ENCODE measurements at places on chromosomes 16 and 17.

DNA sequence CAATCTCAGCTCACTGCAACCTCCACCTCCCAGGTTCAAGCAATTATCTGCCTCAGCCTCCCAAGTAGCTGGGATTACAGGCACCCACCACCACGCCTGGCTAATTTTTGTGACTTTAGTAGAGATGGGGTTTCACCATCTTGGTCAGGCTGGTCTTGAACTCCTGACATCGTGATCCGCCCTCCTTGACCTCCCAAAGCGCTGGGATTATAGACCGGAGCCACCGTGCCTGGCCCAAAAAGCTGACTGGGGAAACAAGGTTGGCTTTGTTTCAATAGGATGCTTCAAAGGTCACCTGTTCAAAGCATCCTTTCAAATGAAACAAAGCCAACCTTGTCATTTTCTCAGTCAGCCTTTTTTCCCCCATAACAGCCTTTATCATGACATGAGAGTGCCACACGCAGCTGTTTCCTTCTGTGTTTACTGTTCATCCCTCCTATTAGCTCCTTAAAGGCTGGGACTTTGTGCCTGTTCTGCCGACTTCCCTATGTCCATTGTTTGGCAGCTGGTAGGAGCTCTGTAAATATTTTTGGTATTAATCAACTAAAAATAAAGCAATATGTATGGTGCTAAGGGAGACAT, 51.1 kb downstream of the ADAMTS18 start:
- no peak for DNase-seq

GRCh38 chr17:82765371-82765770, 13.5 kb downstream of the TBCD start:
- DNase-seq = no peak

GRCh38 chr16:414395-415169, 10.9 kb upstream of the RAB11FIP3 start:
- no peak for DNase-seq

- DNase-seq = no peak
Measured at GRCh38 chr16:57310801-57311200, 26.3 kb upstream of the PLLP start.

DNA sequence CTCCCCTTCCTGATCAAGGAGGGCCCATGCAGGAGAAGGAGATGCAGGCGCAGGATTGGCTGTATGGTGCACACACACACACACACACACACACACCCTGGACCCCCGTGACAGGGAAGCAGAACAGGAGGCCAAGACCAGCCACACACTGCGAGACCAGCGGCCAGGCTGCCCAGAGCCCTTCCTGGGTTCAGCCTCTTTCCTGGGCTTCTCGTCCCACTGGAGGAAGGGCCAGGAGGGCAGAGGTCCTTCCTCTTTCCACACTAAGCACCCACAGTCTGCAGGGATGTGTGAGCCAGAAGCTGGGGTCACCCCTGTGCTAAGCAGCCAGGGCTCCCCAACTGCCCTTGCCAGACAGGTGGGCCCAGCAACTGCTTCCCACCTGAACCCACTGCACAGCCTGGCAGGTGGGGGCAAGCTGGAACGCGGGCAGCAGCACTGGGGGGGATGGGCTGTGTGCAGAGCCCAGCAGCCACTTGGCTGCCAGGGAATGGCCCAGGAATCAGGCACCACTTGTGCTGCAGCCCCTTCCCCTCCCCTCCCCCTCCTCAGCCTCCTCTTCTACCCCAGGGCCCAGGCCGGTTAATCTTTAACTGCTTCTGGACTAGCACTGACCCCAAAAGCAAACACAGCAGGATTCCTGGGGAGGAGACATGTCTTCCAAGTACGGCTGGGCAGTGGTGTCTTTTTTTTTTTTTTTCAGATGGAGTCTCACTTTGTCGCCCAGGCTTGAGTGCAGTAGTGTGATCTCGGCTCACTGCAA, 44.6 kb upstream of the SLC38A10 start:
- DNase-seq = no peak

DNA sequence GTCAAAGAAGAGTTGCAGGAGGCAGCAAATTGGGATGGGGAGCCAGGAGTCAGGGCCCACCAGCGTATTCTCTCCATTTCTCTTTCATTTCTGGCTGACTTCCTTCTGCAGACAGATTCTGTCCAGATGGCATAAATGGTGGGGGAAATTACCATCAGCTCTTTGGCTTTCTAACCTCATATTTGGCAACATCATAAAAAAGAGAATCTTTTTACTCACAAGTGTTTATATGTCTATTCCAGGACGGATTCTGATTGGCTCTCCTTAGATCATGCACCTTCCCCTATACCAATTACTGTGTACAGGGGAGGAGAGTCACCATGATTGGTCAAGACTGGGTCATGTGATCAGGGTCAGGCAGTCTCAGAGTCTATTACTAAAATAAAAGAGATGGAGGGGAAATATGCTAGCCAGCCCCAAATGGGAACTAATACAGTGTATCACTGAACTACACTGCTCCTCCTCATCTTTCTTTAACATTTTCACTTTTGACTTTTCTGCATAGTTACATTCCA, 537.1 kb upstream of the EEF2KMT start:
- DNase-seq = no peak

DNA sequence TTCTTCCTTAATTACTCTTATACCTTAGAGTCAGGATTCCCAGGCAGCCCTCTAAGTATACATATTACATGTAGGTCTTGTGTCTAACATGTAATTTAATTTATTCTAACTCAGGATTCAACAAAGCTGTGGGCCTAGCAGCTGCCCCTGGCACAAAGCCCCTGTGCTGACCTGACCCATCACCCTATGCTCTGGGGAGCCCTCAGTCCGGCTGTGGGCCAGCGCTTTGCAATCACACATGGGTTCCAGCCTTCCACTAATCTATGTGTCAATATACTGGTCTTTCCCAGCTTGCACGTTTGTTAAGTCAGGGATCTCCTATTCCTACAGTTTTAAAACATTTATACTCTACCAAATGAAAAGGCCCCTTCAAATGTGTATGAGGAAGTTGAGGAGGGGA, 62.7 kb upstream of the SREBF1 start:
- DNase-seq = no peak

DNA sequence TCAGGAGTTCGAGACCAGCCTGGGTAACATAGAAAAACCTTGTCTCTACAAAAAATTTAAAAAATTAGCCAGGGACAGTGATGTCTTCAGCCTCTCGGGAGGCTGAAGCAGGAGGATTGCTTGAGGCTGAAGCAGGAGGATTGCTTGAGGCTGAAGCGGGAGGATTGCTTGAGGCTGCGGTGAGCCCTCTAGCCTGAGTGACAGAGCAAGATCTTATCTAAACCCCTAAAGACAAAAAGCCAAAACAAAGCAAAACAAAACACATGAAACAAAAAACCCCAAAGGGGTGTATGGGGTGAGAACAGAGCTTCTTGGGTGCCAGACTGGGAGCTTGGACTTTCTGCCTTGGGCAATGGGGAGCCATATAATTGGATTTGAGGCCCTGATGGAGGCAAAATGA, 2.6 kb downstream of the SPNS3 start:
- DNase-seq = no peak

GRCh38 chr17:77734371-77735080, 224.0 kb upstream of the TNRC6C start:
- peak; percentile 82 for DNase-seq

GRCh38 chr16:85437166-85438052, 175.7 kb upstream of the GSE1 start:
- DNase-seq = peak; percentile 58

- no peak for DNase-seq
Measured at GRCh38 chr17:38512473-38513058, 84.3 kb downstream of the ARHGAP23 start.

DNA sequence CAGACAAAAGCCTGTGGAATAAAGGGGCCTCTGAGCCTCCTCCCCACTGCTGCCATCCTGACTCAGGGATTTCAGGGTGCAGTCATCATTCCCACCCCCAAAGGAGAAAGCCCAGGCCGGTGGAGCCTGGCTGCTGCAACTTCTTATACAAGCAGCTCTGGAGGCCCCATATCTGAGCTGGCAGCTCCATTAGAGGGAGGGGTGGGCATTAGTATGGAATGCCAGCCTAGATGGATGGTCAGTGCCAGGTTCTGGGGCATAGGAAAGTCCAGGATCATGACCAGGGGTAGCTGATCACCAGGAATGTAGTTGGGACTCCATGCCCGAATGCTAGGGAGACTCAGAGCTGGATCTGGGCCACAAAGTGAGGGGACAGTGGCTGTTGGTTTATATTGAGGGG, 581.0 kb downstream of the KCNJ18 start:
- no peak for DNase-seq

DNA sequence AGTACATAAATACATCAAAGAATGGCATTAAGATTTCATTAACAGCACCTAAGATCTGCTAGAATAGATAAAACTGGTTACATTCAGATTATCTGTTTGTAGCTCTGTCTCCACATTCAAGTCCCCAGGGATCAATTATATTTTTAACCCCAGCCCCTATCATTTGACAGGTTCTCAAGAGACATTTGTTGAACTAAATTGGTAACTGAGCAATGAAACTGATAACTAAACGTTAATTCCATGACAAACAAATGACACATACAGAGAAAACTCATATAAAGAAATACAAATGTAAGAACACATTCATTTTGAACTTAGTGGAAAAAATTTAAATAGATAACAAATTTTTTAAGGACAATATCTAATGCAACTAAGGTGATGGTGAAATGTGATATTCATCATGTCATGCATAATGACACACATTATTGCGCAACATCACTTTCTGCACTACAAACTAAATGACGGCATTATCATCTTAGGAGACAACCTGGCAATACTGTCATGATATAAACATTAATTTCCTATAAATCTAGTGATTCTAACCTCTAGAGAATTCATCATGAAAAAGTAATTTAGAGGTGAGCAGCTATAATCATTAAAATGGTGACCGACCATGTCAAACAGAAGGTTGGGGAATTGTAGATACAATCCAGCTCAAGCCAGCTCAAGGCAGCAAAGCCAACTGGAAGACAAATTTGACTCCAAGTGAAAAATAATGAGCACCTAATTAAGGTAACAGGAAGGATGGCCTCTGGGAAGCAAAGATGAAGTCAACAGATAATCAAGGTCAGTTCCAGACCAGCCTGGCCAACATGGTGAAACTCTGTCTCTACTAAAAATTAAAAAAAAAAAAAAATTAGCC, 9.5 kb downstream of the ARHGAP17 start:
- no peak for DNase-seq

GRCh38 chr16:73697336-73697735, 599.3 kb upstream of the PSMD7 start:
- no peak for DNase-seq

GRCh38 chr16:62277942-62278341, 241.7 kb upstream of the CDH8 start:
- no peak for DNase-seq

DNA sequence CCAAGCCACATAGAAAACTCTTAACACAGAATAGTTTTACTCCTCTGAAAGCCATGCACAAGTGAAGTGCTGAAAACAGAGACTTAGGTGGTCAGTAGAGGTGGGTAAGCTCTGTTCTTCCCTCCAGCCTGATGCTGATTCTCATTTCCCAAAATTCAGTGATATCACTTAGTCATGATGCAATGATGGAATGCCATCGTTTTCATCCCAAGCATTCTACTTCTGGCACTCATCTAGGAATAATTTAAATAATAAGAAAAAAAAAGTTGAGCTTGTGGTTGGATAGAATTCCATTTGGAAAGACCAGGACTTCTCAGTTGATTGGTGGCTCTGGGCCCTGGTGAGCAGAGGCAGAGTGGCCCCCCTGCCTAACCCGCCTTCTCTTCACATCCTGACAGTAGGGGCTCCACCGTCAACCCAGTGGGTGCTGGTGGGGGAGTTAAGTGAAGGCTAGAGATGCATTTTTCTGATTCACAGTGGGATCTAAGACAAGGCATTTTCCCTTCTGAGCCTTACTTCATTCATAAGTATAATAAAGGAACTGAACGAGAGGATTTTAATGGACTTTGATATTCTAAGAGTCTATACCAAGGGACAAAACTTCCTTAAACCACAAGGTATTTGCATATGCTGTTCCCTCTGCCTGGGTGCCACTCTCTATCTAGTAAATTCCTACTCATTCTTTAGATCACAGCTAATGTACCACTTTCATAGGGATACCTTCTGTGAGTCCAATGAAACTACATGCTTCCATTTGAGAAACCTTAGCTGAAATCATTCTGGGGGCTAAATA, 310.3 kb upstream of the DYNLRB2 start:
- no peak for DNase-seq

- no peak for DNase-seq
Measured at GRCh38 chr17:10177913-10178505, 20.4 kb downstream of the GAS7 start.

DNA sequence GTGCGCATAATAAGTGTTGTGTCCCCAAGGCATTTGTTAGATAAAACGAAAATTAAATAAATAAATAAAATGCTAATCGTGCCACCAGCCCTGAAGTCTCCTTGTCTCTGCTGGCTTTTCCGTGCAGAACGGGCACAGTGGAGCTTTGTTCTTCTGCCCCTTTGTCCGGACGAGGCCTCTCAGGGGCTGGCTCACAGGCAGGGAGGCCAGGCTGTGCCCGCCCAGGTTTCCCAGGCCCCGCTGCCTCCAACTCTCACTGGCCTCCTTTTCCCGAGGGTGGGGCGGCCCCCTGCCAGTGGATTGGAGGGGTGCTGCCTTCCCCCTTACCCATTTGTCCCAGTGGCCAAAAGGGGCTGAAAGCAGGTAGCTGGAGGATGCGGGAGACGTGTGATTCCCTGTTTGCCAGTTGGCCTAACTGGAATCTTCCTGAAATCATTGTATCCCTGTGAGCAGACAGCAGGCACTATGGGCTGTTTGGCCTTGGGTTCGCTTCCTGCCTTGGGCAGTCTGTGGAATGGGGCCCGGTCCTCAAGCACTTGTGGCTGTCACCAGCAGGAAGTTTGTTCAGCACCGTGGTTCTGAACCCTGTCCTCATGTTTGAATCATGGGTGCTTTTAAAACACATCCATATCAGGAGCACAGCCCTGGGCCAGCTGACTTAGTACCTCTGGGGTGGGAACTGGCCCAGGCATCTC, 64.4 kb downstream of the KSR1 start:
- no peak for DNase-seq

- DNase-seq = no peak
Measured at GRCh38 chr17:73969956-73970355, 233.5 kb upstream of the RPL38 start.

DNA sequence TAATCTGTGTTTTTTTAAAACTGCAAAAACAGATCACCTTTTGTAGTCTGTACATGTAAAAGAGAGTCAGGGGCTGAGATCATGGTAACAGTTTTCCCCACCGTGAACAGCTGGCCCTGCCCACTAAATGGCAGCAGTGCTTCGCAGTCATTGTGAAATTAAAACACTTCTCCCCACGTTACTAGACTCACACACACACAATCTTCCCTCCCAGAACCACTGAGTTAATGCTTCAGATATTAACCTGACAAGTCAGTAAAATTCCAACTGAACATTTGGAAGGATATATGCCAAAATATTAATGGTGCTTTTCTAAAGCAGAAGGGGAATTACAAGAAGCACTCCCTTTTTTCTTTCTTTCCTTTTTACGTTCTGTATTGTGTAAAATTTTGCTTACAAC, 1.2 kb upstream of the CD300LG start:
- DNase-seq = no peak
